Skin of body (tissue), 3 donors: ENCODE measurements at places on chromosomes 11 and 22. TPM values are rescaled to one million over a fixed set of nuclear protein-coding genes. Genes with fewer than 3 reads are reported as not detected.

- no peak for DNase-seq
These were observed 602 bp downstream of the NAT10 start for GRCh38 chr11:34105957-34106504.

DNA sequence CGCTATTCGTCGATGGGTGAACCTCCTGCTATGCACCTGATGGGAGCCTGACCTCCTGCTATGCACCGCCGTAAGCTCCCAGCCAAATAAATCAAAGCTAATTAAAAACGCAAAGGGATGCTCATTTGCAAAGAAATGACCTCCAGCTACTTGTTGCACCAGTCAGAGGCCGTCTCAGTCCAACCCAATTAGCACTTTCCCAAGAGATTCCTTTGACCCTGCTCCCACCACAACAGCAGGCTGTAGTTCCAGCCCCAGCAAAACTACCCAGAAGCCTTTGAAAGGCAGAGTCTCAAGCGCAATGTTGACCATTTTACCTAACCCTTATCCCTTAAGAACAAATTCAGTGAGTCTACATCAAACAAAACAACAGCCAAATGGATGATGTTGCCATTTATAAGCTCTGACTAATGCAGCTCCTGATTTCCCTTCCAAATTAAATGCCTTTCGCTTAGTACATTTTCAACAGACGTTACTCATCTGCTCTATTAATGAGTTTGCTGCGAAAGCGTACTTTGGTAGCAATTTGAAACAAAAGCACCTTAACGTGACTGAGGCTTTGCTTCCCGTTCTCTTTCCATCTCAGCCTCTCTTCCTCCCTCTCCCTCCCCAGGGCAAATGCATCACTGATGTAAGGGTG, 17.2 kb upstream of the BSX start:
- DNase-seq = no peak

DNA sequence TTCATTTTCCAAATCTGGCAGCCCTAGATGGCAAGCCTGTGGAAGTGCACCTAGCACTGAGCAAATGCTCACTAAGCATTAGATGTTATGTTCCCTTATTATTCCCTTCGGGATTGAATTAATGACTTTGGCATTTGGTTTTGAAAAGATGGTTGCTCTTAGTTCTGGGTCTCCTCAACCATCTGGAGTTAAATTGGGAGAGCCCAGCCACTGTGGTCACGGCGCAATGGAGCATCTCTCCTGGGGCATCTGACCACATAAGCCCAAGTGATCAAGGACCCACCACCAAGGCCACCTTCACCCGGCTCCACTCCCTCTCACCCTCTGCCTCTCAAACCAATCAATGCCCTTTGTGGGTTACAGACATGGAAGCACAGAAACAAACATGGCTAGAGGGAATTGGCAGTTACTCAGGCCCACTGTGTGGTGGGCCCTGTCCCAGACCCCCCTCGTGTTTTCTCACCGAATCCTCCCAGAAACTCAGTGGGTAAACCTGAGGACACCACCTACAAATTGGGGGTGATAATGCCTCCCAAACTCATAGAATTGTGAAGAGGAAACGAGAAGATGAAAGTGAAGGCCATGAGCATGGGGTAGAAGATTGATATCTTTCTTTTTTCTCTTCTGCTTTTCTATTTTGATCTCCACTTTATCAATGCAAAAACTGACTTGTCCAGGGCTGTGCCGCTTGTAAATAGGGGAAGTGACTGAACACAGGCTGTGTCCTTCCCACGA, 52.2 kb downstream of the IRAG1 start:
- DNase-seq = no peak

- DNase-seq = no peak
These were observed 50.5 kb downstream of the SCUBE1 start for GRCh38 chr22:43292630-43293018.

GRCh38 chr11:100438376-100438775, 248.7 kb upstream of the ARHGAP42 start:
- DNase-seq = no peak

GRCh38 chr11:98659431-98659830, 361.3 kb upstream of the CNTN5 start:
- no peak for DNase-seq

PRG3 gene
- total RNA-seq = 2.9 TPM

NNMT gene
- 26.7 TPM for total RNA-seq
